Astrocyte (in vitro differentiated cells and primary cell): ENCODE measurements at places on chromosomes 3 and 15. TPM values are rescaled to one million over a fixed set of nuclear protein-coding genes. Genes with fewer than 3 reads are reported as not detected.

GRCh38 chr15:88704791-88705768, 66.3 kb downstream of the ISG20 start:
- peak; percentile 42 for DNase-seq

GRCh38 chr15:92473756-92474155, 80.1 kb downstream of the ST8SIA2 start:
- DNase-seq: no peak

DNA sequence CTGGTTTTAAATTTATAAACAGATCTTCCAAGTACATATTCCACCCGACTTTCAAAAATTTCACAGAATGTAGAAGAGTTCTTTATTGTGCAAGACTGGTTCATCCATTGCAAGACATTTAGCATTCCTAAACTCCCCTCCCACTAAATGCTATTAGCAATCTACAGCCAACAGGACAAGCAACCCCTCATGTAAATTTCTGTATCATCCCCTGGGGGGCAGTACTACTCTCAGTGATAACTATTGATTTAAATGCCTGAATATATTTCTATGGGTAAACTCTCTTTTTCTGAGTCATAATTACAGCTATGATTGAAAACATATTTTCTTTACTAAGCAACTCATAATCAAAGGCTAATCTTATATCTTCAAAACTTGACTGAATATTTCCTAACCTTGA, 10.7 kb upstream of the SLC15A2 start:
- DNase-seq: peak; percentile 14

GRCh38 chr3:142568393-142569017, 10.0 kb downstream of the ATR start:
- no peak for DNase-seq

DNA sequence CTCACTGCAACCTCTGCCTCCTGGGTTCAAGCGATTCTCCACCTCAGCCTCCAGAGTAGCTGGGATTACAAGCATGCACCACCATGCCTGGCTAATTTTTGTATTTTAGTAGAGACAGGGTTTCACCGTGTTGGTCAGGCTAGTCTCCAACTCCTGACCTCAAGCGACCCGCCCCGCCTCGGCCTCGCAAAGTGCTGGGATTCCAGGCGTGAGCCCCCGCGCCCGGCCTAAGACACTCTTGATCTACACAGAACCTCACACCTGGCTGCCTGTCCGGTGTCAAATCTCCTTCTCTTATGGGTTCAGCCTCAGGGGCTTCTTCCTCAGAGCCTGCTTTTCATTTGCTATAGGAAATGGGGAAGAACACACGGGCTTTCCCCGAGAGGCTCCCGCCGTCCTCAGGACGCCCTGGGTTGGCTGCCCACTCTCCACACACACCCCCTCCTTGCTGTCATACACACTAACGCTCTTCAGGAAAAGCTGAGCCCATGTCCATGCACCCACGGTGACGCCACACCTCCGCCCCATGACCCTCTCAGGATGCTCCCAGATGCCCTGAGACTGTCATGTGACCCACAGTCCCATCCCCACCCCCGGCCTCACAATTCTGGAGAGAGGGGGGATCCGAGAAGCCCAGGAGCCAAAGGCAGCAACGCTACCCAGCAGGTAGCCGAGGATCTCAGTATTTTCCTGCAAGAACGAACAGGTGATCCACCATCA, 10.4 kb downstream of the TMEM44 start:
- DNase-seq: no peak

The CHRNA7 gene
- 1.5 and 1.9 TPM in 2 replicates for total RNA-seq

DNA sequence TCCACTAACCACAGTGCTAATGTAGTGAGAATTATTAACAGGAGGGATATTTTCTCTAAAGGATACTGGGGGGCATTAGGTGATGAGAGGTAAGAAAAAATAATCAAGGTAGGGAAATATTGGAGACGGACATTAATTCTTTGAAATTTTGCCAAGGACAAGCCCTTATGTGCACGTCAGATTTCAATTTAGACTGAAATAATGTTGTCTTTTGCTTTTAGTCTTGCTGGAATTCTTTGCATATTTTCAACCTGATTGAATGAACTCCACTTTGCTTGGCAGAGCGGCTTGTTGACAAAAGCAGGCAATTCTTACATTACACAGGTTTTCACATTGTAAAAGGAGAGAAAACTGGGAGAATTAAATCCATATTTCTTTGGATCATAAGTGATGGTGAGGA, 25.0 kb upstream of the C3orf52 start:
- DNase-seq: peak; percentile 75

The IL20RB gene
- total RNA-seq: 22.0 and 23.6 TPM in 2 replicates

GRCh38 chr3:24128199-24129005, 183.3 kb downstream of the NR1D2 start:
- peak; percentile 37 for DNase-seq

DNA sequence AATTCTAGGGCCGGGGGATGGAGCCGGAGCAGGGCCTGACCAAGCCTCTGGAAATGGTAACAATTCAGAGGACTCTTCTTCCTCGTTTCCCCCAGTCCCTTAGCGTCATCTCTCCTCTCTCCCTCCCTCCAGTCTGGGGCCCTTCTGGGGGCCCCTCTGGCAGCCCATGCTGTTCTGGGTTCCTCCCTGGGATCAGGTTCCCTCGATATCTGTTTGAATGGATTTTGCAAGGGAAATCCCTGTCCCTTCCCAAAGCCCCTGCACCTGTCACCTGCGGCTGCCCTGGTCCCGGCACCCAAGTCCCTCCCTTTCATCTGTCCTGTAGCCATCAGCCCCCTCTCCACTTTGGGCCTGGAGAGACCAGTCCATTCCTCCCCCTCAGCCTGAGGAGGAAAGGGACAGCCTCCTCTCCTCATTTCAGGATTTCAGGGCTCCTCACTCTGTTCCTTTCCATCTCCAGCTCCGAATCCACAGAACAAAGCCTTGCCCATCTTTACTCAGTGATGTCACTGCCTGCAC, 1.7 kb upstream of the PLCB2 start:
- no peak for DNase-seq

GRCh38 chr3:171876680-171877147, 33.6 kb downstream of the TMEM212 start:
- peak; percentile 100 for DNase-seq

- no peak for DNase-seq
Measured at GRCh38 chr3:168975576-168975975, 687.9 kb downstream of the MECOM start.

The C3orf80 gene
- total RNA-seq: 6.5 and 13.7 TPM in 2 replicates

DNA sequence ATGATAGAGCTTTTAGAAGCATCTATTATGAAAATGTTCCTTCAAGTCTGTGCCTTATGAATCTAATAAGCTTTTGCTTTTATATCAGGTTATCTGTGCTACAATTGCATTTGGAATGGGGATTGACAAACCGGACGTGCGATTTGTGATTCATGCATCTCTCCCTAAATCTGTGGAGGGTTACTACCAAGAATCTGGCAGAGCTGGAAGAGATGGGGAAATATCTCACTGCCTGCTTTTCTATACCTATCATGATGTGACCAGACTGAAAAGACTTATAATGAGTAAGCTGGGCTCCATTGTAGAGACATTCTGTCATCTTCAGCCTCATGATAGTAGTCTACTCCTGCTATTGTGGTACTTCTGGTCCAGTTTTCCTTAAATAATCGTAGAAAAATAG, 73.4 kb downstream of the BLM start:
- DNase-seq: no peak
